ENCODE measurements at places on chromosomes 16 and 17.

DNA sequence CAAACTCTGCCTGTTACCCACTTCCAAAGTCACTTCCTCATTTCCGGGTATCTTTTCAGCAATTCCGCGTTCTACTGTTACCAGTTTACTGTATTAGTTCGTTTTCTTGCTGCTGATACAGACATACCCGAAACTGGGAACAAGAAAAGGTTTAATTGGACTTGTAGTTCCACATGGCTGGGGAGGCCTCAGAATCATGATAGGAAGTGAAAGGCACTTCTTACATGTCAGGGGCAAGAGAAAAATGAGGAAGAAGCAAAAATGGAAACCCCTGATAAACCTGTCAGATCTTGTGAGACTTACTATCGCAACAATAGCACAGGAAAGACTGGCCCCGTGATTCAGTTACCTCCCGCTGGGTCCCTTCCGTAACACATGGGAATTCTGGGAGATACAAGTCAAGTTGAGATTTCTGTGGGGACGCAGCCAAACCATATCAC, 30.9 kb downstream of the PAFAH1B1 start:
- DNase-seq: no peak

- no peak for DNase-seq
Observed at GRCh38 chr17:4715063-4715744, 4.8 kb downstream of the ARRB2 start.

DNA sequence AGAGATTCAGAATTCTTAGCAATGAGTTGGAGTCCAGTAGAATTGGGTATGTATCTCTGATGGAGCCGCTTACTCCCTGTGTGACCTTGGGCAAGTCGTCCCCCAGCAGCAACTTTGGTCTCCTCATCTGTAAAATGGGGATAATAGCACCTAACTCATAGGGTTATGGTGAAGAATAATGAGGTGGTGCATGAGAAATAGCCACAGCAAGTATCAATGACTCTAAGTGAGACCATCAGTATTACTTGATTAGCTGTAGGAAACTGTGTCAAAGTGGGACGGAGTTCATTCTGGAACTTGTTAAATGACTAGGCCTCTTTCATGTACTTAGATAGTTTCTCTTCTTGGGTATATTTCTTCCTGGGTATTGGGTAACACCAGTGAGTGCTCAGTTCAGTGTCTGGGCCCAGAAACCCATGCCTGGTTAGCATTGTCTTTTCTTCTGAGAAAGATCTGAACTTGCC, 6.4 kb downstream of the PRKCB start:
- no peak for DNase-seq

DNA sequence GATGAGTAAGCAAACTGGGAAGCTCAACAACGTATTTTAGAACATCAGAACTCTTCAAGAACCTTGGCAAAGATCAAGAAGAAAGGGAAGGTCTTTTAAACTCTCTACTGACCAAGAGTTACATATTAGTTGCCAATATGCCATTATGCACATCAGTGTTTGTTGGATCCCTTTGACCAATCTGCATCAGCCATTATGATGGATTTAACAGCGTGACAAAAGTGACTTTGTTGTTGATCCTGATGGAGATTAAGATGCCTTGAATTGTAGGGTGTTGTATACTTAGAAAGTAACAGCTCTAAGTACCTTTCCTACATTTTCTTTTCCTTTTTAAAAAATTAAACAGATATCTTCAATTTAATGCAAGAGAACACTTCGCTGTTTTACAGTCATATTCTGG, 108.5 kb downstream of the CA4 start:
- DNase-seq: no peak

DNA sequence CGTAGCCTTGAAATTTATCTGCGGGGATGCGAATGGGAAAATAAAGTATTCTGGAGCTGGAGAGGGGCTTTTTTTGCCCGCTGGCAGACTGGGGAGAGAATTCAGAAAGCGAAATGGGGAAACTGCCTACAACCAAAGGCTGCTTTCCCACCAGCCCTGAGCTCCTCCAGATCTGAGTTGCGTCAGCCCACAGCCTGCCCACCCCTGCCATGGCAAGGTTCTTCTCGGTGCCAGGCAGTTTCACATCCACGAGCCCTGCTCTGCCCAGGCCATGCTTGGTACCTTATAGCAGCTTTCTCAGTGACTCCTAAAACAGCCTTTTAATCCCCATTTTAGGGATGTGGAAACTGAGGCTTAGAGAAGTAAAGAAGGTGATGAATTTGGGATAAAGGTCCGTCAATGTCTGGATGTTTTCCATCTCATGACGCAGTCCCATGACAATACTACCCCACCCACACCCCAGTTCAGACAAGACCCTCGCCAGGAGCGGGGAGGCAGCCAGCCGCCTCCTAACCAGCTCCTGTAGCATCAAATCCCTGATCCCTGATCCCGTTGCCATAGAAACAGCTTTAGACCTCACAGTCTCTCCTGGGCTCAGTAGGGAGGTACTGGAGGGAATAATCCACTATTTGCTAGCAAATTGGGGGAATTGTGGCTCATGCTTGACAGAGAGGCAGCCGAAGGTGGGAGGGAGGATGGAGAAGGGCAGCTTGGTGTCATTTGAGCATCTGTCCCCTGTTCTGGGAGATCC, 113.5 kb downstream of the MGAT5B start:
- DNase-seq: no peak

- no peak for DNase-seq
Observed at GRCh38 chr16:85301231-85301630, 189.0 kb upstream of the CIBAR2 start.

DNA sequence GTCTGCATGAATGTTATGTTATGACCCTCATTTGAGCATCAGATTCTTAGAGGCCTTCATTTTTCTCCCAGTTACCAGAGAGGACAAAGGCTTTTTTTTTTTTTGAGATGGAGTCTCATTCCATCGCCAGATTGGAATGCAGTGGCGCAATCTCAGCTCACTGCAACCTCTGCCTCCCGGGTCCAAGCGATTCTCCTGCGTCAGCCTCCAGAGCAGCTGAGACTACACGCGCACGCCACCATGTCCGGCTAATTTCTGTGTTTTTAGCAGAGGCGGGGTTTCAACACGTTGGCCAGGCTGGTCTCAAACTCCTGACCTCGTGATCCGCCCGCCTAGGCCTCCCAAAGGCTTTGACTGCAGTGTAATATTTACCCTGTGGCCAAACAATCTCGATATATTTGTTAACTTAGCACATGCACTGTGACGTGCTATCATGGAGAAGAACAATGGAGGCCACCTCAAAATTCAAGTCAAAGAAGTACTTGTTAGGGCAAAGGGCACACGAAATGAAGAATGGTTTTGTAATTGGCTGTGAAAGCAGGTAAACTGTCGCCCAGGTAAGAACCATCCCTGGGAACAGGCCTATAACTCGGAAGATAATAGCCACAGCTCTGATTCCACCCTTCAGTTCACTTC, 303.4 kb downstream of the SLC39A11 start:
- peak; percentile 49 for DNase-seq

GRCh38 chr16:87918866-87919680, 17.3 kb downstream of the CA5A start:
- DNase-seq: peak; percentile 12

- no peak for DNase-seq
Observed at GRCh38 chr16:88550246-88550661, 19.9 kb upstream of the ZC3H18 start.

DNA sequence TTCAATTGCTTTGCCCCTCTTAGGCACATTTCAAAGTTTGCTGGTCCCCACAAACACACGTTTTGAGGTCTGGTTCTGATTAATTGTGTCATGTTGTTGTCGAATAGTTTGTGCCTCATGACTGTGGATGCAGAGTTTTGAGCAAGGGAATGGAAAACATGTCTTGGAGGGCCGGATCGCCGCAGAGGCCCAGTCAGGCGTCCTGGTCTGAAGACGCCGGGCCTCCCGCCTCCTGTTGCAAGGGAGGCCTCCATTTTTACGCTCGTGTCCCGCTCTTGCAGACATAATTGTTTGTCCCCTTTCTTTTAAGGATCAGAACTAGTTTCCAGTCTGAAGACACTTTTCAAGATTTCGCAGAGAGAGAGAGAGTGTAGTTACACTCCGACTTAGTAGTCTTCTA, 3.2 kb downstream of the NTN1 start:
- no peak for DNase-seq

GRCh38 chr17:29369831-29370735, 20.1 kb upstream of the TAOK1 start:
- DNase-seq: peak; percentile 90

GRCh38 chr16:90083139-90083538, 6.0 kb upstream of the PRDM7 start:
- DNase-seq: no peak

DNA sequence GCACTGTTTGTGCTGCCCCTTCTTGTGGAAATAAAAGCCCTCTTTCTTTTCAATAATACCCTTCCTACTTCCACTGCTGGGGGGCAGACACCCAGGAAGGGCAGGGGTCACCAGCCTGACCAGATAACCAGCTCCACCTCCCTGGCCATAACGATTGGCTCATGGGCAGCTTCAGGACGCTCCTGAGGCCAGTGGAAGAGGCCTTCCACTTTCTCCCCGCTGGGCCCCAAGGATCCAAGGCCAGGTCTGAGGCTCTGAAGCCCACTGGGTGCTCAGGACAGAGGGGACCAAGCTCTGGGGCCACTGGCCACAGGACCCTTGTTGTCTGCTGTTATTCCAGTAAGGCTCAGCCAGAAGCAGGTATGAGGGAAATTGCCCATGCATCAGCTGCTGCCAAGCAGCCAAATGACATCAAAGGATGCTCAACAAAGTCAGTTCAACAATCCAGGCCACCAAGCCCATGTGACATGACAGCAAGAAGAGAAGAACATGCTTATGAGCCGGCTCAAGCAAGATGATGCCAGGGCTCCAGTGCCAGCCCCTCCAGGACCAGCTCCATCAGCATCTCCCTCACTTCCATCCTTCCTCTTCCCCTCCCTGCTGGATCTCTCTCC, 238.8 kb downstream of the ZNF423 start:
- DNase-seq: no peak

DNA sequence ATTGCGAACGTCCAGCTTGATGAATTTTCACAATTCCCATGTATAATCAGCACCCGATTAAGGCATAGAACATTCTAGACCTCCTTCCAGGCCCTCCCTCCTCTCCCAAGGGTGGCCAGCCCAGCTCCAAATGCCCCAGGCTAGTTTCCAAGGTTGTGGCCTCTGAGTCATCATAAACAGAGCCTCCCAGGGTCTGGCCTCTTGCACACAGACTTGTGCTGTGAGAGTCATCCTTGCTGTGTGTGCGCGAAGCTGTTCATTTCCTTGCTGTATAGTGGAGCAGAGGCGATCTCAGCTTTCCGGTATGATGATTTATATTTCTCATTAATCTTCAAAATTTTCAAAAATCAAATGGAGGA, 20.5 kb upstream of the JPH3 start:
- DNase-seq: peak; percentile 98

GRCh38 chr17:68456339-68457167, 743 bp downstream of the WIPI1 start:
- DNase-seq: peak; percentile 96

DNA sequence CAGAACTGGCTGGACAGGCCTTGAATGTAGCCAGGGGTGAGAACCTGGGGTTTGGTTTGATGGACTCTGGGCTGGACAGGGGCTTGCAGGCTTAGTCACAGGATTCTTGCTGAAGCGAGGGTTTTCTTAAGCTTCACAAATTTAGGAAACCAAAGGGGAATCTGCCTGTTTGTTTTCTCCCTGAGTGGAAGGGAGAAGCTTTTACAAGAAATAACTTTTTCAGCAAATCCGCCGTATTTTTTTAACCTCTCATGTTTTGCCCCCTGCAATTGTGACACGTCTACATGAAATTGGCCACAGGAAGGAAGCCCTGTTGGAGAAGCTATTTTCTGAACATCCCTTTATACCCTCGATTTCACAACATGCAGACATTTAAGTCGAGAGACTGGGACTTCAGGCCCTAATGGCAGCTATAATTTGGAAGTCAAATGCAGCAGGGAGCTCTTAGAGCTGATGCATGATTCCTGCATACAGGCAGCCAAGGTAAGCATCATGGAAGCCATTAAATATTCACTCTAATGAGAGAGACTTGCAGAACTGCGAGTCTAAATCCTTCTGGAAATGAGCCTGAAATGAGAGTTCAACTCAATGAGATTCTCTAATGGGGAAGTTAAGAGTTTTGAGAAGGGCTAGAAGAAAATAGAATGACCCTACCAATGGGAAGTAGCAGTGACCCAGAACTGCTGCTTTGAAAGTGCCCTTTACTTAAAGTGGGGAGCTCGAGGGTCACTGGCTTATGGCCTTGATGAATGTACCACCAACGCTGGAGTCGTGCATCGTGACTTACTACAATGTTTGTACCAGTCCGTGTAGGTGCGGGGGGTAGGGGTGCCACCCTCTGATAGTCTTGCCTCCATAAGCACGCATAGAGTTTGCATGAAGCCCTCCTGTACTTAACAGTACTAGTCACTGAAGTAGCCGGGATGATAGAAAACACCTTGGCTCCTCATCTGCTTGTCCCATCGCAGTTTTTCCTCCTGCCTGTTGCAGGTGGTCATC, 45.1 kb upstream of the IRF8 start:
- DNase-seq: no peak

- no peak for DNase-seq
Observed at GRCh38 chr16:49911430-49911829, 55.5 kb upstream of the ZNF423 start.

- no peak for DNase-seq
Observed at GRCh38 chr16:88871730-88872416, 5.4 kb upstream of the PABPN1L start.

- no peak for DNase-seq
Observed at GRCh38 chr16:25799816-25800215, 108.1 kb downstream of the HS3ST4 start.

GRCh38 chr16:10081201-10081940, 100.9 kb downstream of the GRIN2A start:
- DNase-seq: no peak

- DNase-seq: no peak
Observed at GRCh38 chr17:15492791-15493692, 25.6 kb upstream of the CDRT4 start.

GRCh38 chr16:86375364-86375763, 135.0 kb upstream of the FOXF1 start:
- peak; percentile 53 for DNase-seq

DNA sequence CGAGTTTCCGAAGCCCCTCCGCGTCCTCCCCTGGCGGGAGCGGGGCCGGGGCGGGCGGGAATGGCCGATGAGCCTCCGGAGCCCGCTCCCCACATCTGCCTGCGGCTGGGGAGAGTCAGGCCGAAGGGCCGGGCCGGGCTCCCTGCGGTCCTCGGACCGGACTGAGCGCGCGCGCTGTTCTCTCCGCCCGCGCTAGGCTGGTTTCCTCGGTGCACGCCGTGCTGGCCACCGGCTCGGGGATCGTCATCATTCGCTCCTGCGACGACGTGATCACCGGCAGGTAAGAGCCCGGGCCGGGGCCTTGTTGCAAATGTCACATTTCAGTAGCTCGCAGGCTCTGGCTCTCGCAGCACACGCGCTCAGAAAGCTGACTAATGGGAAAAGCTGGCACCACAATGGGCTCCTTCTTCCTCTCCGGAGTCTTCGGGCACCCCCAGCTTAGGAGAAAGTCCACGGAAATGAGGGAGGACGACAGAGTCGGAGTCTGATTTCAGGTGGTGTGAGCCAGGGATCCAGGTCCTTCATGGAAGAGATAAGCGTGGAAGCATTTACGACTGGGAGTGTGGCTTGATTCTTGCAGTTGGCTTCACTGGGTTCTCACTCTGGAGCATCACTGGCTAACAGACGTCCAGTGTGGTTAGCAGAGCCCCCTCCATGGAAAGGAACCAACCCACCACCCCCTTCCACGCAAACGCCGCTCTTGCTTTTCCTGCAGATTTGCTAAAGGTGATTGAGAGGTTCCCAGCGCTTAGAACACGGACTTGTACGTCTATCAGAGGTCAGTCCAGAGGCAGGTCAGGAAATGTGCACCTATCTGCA, 715 bp downstream of the TLCD3A start:
- peak; percentile 29 for DNase-seq

- DNase-seq: no peak
Observed at GRCh38 chr17:38745545-38745944, 2.6 kb downstream of the PCGF2 start.

All from cardiac fibroblast (primary cell).